Endodermal cell (in vitro differentiated cells): ENCODE measurements at places on chromosomes 5 and 9.

- DNase-seq, result peak; percentile 54
Observed at GRCh38 chr9:90095682-90096081, 490.9 kb downstream of the GADD45G start.

- no peak for DNase-seq
Observed at GRCh38 chr5:8700222-8700621, 831.3 kb downstream of the MTRR start.

GRCh38 chr5:95857185-95857945 lies 34.8 kb upstream of the GLRX start:
- no peak for DNase-seq

GRCh38 chr9:36092509-36093215 lies 43.9 kb upstream of the GLIPR2 start:
- DNase-seq, result no peak

- no peak for DNase-seq
Observed at GRCh38 chr9:108186642-108187395, 669.0 kb downstream of the ACTL7B start.

GRCh38 chr5:122937914-122938313 lies 92.5 kb downstream of the SNX24 start:
- peak; percentile 53 for DNase-seq

DNA sequence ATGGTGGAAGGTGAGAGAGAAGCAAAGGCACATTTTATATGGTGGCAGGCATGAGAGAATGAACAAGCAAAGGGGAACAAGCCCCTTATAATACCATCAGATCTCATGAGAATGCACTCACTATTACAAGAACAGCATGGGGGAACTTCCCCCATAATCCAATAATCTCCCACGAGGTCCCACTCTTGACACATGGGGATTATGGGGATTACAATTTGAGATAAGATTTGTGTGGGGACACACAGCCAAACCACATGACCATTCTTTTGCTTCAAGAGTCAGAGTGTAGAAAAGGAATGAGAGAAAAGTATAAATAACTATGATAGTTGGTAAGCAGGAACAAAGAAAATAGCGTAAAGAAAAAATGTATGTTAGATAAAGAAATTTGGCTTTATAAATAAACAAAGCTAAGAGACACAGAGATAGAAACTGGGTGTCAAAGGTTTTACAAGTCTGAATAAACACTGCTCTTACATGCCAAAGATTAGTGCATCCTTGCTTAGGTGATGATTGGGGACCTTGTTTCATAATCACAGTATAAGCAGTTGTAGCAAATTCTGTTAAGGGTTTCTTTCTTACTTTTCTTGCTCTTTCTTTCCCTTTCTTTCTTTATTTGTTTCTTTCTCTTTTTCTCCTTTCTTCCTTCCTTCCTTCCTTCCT lies 91.9 kb upstream of the PAPPA start:
- no peak for DNase-seq

DNA sequence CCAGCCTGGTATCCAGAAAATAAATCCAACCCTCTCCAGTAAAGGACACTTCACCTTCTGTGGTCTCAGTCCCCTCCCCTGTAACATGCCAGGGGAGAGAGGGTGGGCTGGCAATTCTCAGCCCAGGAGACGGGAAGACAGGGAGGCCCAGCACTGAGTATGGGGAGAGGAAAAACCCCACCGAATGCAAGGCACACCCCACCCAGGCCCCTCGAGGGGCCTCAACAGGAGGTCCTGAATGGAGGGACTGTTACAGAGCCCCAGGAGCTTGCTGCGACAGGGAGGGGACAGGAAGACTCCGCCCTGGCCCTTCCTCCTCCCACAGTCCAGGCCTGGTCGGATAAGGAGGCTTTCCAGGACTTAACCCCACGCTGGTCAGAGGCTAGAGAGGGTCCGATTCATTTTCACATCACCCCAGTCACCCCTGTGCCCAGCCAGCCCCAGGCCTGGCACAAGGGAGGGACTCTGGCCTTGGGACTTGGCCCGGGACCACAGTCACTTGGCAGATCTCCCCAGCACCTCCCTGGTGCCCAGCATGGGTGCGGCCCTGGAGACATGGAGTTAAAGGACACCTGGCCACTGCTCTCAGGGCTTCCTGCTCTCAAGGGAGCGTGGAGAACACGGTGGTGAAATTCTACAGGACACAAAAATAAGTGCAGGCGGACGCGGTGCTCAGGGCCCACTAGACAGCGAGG lies 44.9 kb upstream of the STXBP1 start:
- peak; percentile 81 for DNase-seq

GRCh38 chr9:129580211-129580915 lies 40.5 kb downstream of the C9orf50 start:
- no peak for DNase-seq
